ENCODE measurements at places on chromosomes 16 and 17. TPM values are rescaled to one million over a fixed set of nuclear protein-coding genes. Genes with fewer than 3 reads are reported as not detected.

DNA sequence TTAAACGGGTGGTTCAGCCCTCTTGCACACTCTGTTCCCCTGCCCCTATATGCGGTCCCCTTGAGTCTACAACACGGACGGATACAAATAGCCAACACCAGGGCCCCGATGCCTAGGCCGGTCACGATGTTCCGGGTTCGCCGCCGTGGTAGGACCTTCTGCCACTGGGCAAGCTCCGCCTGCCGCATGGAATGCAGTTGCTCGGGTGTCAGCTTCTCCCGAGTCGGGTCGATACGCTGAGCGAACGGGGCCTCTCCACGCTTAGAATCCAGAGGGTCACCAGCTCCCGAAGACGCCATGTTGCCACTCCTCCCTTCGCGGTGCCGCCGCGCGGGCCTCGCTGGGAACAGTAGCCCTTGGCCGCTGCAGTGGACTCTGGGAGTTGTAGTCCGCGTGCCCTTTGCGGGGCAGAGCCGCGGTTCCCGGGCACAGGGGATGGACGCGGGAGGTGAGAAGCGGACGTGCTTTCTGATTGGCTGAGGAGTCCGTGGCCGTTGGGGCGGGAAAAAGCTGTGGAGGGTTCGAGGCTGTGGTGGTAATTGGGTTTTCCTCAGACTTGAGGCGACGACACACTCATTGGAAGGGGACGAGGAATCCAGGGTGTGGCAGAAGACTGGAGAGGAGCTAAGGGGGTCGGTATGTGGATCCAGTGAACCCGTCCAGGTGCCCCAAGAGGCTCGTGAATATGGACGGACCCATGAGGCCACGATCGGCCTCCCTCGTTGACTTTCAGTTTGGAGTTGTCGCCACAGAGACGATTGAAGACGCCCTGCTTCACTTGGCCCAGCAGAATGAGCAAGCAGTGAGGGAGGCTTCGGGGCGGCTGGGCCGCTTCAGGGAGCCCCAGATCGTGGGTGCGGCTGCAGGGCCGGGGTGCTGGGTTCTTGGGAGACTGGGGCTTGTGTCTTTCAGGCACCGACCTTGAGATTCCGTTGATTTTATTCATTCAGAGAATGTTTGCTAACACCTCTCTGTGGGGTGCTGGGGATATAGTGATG lies at the start of the genes CNTD1 and COA3:
Gene CNTD1 (plus strand): TSS at position 479 of the 998 bp plus-strand sequence. CDS start 207 bp downstream, at position 686.
Gene COA3 (minus strand): TSS at position 322 of the 998 bp plus-strand sequence. CDS start 23 bp downstream, at position 299.
- H3K27me3 ChIP-seq, result peaks cover 11% of the 10 kb centered on the region
- peak within 1 kb of the TSS; percentile 37 for H3K27ac ChIP-seq
- peak within 1 kb of the TSS; percentile 95 for H3K4me3 ChIP-seq
- peaks cover 6% of the 10 kb centered on the region for H3K36me3 ChIP-seq

DNA sequence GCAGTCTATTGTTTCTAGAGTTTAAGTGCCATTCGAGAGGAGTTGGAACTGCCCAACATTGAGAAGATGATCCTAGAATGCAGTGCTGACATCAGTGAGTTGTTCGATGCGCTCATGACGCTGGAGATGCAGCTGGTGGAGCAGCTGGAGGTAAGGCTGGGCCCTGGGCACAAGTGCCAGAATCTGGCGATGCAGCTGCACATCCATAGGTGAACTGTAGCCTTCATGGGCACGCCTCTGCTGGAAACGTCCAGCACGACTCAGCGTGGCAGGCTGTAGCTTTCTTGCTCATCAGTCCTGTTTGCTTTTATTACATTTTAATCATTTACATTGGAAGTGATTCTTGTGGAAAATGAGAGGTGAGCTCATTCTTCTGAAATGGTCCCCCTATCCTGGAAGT lies 31.7 kb downstream of the DRC3 start:
- H3K27me3 ChIP-seq, result peaks cover 13% of the 10 kb centered on the region
- peaks cover 16% of the 10 kb centered on the region for H3K36me3 ChIP-seq
- no peak overlapping the region for H3K27ac ChIP-seq
- DNase-seq, result no peak
- H3K4me1 ChIP-seq, result peaks cover 3% of the 10 kb centered on the region
- no peak overlapping the region for H3K4me3 ChIP-seq

DNA sequence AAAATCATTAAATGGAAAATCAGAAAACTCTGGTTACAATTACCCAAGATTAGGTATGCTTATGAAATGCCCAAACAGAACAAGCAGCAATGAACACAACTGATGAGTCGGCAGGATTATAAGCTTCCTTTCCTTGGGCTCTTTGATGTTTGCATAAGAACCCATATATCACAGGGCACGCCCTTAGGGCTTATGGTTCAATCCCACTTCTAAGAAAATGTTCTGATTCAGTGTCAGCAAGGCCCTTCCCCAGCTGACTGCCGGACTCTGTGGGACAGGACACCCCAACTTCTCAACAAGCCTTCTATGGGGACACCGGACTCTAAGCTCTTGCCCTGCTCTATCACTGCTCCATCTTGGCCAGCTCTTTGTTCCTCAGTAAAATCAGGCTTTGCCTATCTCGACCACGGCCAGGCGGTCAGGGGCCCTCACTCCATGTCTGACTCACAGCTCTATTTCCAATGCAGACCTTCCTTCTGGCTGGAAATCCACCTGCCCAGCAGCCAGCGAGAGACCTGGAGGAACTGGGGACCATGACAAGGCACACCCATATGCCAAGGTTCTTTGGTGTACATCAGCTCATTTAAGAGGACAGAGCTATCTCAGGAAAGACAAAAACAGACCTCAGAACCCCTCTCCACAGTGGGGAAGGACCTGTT lies 26.8 kb downstream of the LITAFD start:
- peaks cover 51% of the 10 kb centered on the region for H3K36me3 ChIP-seq
- H3K4me3 ChIP-seq, result peak overlapping the region; percentile 22
- no peak for DNase-seq
- H3K27me3 ChIP-seq, result peaks cover 4% of the 10 kb centered on the region

DNA sequence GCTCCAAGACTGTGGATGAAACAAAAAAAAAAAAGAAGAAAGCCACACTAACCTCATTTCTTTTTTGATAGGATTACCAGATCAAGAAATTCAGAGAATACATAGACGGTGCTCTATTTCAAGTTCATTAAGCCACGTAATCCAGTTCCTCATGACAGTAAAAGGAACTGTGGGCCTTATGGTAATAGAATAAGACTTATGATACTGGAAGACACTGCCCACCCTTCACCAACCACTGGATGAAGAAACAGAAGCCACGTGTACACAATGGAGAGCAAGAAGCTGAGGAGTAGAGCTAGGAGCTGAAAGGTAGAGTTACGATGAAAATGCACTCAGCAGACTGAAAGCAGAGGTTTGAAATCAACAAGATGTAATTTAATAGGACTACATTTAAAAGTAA lies 11.2 kb downstream of the NCBP3 start:
- no peak for DNase-seq
- no peak overlapping the region for H3K4me3 ChIP-seq
- H3K27ac ChIP-seq, result no peak overlapping the region
- peaks cover 19% of the 10 kb centered on the region for H3K36me3 ChIP-seq
- H3K27me3 ChIP-seq, result no peaks in the 10 kb centered on the region

DNA sequence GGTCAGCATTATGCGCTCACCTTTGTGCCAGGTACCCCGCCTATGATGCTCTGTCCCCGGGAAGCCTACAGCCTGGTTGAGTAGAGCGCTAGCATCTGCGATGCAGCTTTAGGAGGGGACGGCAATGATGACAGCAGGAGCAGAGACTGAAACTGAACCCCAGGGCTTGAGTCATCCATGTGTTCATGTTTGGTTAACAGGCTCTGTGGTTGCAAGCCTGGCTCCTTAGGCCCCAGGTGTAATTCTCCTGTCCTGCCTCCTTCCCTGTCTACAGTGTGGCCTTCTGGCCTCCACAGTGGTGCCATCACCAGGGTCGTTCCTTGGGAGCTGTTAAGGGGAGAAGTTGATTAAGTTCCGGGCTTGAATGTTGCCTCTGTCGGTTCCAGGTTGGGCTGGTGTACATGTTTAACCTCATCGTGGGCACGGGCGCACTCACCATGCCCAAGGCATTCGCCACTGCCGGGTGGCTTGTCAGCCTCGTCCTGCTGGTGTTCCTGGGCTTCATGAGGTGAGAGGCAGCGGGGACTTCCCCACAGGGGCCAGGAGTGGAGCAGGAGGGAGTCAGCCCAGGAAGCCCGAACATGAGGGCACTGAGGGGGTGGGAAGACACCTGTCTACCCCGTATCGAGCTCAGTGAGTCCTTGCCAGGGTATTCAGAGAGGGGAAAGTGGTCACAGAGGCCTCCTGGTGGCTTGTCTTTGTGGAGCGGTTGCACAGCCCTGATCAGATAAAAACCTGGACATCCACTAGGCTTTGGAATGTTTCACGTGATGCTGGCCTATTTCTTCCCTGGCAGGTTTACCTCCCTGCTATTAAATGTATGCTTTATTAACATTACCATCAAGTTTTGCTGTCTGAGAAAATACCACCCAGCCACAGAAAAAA lies 9.2 kb upstream of the NAT9 start:
- DNase-seq, result no peak
- peaks cover 9% of the 10 kb centered on the region for H3K27me3 ChIP-seq
- H3K27ac ChIP-seq, result no peak overlapping the region
- peaks cover 16% of the 10 kb centered on the region for H3K4me1 ChIP-seq
- no peak overlapping the region for H3K4me3 ChIP-seq
- peaks cover 31% of the 10 kb centered on the region for H3K36me3 ChIP-seq

DNA sequence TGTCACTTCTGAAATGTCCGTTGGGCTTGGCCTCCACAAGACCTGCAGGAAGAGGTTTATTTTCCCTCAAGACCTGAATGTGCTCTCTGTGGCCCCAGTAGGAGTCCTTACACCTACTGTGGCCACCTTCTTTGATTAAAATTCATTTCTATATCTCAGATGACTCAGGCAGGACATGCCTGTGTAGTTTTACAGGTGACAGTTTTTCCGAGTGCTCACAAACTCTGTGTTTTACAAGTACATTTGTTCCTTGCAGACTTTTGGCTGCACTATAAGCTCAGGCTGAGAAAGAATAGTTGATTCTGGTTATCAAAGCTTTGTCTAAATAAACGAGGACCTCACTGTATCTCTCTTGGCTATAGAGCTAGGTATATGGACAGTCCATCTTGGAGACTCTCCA lies 257.1 kb downstream of the MAP2K4 start:
- H3K27ac ChIP-seq, result no peak overlapping the region
- H3K36me3 ChIP-seq, result no peaks in the 10 kb centered on the region
- DNase-seq, result no peak

DNA sequence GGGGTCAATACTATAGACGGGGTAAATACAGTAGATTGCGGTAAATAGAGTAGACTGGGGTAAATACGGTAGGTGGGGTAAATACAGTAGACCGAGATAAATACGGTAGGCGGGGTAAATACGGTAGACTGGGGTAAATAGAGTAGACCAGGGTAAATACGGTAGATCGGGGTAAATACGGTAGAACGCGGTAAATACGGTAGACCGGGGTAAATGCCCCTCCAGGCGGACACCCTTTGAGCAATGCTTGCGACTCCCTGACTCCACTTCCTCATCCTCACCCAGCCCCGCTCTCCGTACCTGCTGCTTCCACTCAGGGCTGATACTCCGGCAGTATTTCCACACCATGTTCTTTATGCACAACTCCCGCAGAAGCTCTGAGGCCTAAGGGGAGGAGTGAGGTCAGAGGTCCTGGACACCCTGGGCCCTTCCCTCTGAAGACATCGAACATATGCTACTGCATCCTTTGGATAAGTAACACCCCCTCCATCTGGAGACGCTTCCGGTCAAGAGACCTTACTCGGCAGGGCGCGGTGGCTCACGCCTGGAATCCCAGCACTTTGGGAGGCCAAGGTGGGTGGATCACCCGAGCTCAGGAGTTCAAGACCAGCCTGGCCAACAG lies 13.3 kb upstream of the CRK start:
- H3K4me1 ChIP-seq, result no peaks in the 10 kb centered on the region
- peak overlapping the region; percentile 30 for H3K27ac ChIP-seq
- H3K4me3 ChIP-seq, result peak overlapping the region; percentile 63
- DNase-seq, result no peak
- peaks cover 8% of the 10 kb centered on the region for H3K27me3 ChIP-seq

XAF1 gene
- 0.38 TPM for total RNA-seq

BCL6B gene
- 271 TPM for total RNA-seq

Measured in endothelial cell (in vitro differentiated cells).